ENCODE measurements at places on chromosomes 13 and 19.

DNA sequence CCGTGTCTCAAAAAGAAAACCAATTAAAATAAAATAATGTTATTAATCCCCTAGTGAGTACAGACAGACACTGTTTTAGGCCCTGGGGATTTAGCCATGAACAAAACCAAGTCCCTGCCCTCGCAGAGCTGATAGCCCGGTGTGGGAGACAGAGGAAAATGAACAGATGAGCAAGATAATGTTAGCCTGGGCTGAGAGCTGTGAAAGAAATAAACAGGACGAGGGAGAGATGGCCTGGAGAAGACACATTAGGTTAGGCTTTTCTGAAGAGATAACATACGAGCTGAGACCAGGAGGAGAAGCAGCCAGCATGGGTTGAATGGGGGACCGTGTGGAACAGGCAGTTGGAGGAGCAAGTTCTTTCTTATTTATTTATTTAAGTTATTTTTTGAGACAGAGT, 9.0 kb downstream of the RELB start:
- DNase-seq, result no peak

GRCh38 chr19:38892841-38893240, 6.6 kb downstream of the SIRT2 start:
- DNase-seq, result no peak

GRCh38 chr13:92994056-92994455, 232.6 kb upstream of the GPC6 start:
- DNase-seq, result no peak

DNA sequence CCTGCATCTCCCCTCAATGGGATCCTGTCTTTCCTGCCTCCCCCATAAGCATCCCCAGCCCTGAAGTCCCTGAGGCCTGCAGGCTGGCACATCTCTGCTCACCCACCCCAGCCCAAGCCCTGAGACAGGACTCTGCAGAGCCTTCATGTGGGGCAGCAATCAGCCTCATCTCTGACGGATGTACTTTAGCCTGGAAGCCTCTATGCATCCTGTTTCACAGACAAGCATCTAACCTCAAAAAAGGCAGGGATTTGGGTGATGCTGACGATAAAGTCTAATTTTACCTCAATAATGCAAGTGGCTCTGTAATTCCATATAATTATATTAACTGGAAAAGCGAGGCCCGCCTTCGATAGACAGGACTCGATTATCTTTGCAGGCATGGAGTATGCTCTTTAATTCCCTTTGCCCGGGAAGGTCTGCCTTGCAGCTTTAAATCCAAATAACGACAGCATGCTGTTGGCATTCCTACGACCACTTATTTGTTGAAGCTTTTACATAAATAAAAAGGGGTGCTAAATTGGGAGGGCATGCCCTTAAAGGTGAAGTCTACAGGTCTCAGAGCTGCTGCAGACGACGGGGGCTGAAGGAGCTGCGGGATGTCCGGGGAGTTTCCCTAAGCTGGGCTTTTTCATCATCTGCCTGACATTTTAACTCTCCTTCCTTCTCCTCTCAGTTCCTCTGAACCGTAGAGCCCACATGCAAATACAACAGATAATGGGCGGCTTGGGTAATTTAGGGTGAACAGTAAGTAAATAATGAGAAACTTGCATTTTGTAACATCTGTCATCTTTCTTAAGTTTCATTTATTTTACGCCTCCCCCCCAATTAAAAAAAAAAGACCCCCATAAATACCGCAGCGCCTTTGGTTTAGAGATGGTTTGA, 211.5 kb downstream of the URI1 start:
- no peak for DNase-seq

DNA sequence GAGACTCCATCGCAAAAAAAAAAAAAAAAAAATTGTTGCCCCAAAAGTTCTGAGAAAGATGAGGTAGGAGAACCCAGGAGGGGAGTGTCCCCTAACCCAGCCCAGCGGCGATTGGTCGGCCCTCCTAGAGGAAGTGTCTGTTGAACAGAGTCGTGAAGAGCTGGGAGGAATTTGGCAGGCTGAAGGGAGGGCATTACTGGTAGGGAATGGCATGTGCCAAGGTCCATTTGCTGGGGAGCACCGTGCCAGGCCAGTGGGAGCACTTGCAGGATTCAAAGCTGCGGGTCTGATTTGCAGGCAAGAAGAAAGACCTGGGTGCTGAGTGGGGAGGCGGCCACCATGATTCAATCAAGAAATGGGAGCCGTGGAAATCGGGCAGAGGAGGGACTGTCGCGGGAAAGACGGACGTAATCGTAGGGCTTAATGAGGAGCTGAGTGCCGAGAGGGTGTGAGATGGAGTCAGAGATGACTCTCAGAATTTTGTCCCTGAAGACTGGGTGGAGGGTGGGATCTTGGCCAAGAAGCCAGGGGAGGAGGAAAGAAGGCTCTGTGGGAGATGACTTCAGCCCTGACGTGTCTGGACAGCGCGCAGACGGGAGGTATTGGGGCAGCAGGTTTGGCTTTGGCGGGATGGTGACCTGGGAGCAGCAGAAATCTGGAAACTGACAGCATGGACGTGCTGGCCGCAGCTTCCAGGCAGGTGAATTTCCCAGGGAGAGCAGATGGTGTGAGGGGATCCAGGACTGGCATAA, 15.4 kb downstream of the CERS4 start:
- no peak for DNase-seq

DNA sequence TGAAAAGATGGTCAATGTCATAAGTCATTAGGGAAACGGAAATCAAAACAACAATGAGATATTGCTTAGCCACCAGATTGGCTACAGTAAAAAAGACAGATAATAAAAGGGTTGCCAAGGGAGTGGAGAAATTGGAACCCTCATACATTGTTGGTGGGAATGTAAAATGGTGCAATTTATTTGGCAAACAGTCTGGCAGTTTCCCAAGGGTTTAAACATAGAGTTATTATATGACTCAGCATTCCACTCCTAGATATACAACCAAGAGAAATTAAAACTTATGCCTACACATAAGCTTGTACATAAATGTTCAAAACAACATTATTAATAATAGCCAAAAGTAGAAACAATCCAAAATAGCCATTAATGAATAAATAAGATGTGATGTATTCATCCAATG, 9.9 kb upstream of the ZNF227 start:
- no peak for DNase-seq

- DNase-seq, result peak; percentile 9
Measured at GRCh38 chr19:44570984-44571684, 41.7 kb upstream of the CEACAM20 start.

DNA sequence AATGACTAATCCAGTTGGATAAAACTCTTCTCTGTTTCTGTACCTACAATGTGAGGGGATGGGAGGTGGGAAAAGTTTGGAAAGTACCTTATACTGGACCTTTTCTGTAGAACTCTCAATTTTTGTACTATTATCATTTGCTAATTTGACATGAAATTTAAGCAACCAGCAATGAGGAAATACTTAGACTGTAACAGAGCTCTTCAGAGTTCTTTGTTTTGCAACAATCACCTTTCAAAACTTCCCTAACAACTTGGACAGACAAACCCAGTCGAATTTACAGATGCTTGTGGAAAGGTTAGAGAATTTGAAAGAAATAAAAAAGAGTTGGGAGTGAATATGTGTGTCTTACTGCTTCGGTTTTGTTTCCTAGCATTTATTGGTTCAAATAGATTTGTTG, 16.8 kb downstream of the KBTBD7 start:
- no peak for DNase-seq

- DNase-seq, result no peak
Measured at GRCh38 chr13:97700306-97700848, 253.1 kb upstream of the IPO5 start.

GRCh38 chr19:18730885-18731513, 47.5 kb downstream of the CRTC1 start:
- no peak for DNase-seq

GRCh38 chr19:7772752-7773291, 9.8 kb downstream of the CLEC4M start:
- DNase-seq, result no peak

DNA sequence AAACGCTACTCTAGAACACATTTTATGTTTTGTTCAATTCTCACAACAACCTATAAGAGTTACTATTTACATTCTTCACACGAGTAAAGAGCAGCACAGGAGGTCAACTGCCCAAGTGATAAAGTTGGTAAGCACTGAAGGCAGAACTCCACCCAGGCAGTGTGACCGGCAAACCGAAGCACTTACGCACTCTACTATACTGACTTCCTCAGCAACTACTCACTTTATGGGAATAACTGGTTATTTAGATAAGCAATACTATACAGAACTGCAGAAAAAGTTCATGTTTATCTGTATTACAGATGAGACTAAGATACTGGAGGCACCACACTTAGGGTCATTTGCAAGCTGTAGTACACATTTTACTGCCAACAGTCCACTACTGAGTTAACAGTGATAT, 28.8 kb downstream of the FOXO1 start:
- no peak for DNase-seq
